ENCODE measurements at places on chromosomes 1 and 21.

- DNase-seq: no peak
Observed at GRCh38 chr1:30726236-30726635, 2.9 kb upstream of the MATN1 start.

GRCh38 chr1:168561989-168562388, 14.4 kb upstream of the XCL1 start:
- DNase-seq: no peak

DNA sequence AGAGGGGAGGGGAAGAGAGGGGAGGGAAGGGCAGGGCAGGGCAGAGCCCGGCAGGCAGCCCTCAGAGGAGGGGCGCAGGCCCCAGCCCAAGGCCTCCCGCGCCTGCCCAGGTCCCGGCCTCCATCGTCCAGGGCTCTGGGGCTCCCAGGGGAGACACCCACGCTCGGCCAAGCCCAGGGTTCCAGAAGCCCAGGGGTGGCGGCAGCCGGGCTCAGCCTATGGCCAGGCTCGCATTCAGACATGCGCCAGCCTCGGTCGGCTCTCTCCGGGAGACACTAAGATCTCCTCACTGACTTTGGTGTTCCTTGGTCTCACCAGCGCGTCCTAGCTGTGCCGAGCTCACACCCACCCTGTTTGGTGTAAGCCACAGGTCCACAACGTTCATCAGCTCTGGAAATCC, 7.1 kb upstream of the ANKRD65 start:
- DNase-seq: no peak

DNA sequence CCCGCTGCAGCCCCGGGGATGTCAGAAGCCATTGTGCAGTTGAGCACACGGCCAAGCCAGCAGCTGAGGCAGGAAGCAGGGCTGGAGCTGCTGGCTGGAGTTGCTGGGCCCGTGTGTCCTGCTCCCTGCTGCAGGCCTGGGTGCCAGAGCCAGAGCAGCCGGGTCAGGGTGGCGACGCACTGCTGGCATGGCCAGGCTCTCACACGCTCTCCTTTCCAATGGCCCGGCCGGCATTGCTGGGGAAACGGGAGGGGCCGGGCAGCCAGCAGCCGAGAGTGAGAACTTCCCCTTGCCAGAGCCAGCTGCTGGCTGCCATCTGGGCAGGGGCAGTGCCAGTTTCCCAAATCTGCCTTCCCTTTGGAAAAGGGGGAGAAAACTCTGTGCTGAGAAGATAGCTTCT, 82.4 kb upstream of the PROX1 start:
- no peak for DNase-seq

DNA sequence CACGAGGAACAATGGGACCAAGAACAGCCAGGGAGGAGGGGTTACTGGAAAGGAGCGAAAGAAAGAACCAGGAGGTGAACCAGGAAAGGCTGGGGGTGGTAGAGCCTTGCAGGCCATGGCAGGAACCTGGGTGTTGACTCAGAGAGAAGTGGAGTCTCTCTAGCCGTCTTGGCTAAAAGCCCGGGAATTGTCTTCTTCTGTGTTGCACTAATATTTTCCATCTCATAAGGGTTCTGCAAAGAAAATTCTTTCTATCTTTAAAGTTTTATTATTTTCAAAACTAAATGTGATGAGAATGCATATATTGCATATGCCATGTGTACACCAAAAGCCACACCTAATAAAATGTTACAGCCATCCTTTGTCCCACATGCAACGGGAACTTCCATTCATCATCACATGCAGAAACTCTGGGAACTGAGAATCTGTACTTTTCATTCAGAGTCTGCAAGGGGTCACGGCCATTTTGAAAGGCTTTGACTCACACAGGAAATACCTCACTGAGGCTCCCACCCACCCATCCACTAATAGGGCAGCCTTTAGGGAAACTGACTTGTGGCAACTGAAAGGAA, 38.0 kb downstream of the ERG start:
- DNase-seq: no peak

- DNase-seq: peak; percentile 99
Observed at GRCh38 chr1:112395821-112396652, at the start of gene CTTNBP2NL. Gene CTTNBP2NL, plus strand, starts transcription at chr1:112396214. Its CDS starts 19,952 bp downstream, at chr1:112416166.

DNA sequence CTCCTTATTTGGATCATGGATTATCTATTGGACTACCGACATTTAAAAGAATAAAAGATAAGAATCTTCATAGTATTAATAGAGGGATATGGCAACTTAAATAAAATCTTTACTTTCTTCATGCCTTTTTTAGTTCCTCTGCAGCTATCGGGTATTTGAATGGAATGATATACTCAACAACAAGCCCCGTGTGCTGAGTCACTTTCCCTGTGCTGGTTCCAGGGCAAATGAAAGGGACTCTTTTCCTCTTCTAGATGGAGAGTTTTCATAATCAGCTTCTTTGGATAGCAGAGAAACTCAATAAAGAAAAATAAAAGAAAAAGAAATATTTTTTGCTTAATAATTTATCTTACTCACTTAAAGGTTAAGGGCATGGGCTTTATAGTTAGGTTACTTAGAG, 213.7 kb downstream of the LRRC40 start:
- peak; percentile 45 for DNase-seq

DNA sequence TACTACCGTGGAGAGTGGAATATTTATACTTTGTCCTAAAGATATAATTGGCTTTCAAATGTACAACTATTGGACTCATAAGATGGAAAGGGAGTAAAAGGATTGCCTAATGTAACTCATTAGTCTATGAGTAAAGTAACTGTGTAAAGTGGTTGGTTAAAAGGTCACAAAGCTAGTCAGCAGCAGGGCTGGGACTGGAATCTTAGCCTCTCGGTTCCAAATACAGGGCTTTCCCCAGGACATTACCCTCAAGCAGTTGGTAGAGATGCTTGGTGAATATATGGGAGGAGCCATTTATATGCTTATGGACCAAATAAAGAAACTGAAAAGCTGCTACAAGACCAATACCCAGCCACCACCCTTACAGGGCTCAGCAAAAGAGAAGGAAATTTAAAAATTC, 283.7 kb downstream of the HLX start:
- DNase-seq: peak; percentile 18

GRCh38 chr1:15282038-15282437, 35.0 kb downstream of the FHAD1 start:
- DNase-seq: no peak

DNA sequence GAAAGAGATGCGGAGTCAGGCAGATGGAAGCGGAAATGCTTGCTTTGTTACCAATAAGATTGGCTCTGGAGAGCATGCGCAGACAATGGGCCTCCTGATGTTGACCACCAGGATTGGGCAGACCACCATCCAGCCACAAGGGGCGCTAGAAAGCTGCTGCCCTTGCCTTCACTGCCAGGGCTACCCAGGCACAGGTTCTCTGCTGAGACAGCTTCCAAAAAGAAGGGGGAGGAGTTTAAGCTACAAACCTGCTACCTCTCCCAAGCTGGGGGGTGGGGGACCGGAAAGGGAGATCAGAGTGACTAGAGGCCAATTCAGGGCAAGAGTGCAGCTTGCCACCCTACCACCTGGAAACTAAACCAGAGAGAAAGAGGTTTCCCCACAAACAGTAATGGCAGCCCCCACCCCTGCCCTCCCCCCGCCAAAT, 369.7 kb downstream of the RRAGC start:
- peak; percentile 2 for DNase-seq

DNA sequence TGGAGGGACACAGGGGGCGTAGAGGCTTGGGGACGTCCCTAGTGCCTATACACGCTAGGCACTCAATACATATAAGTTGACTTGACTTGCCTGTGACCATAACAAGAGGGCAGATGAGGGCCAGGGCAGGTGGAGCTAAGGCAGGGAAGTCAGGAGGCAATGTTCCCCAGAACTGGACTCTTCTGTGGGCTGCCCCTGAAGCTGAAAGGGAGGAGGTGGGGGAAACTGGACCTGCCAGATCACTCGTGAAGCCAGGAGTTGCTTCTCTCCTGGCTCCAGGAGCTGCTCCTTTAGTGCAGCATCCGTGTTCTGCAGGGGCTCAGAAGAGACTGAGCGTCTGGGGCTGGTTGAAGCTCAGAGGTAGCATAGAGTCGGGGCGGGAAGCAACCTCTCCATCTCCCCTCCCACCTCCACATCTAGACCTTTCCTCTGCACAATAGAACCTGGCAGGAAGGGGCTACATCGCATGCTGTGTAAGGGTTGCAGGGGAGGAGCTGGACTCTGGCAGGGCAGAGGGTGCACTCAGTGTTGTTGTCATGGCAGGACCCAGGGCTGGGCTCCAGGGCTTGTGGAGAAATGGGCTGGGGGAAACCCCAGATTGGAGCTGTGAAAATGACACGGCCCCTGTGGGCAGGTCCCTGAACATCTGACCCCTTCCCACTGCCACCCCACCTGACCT, 2.9 kb upstream of the SEMA4A start:
- DNase-seq: no peak

DNA sequence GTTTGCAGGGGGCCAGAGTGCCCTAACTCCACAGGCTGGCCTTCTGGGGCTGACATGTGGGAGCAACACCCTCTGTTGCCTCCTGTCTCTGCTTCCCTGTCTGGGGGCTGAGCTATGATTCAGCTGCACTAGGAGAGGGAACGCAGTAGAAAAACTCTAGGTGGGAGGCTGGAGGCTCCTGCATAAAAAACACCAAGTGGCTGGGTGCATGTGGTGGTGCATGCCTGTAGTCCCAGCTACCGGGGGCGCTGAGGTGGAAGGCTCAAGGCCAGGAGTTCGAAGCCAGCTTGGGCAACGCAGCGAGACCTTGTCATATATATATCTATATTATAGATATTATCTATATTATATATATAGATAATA, 5.6 kb downstream of the KIF17 start:
- no peak for DNase-seq

GRCh38 chr1:162055062-162055461, 14.4 kb upstream of the NOS1AP start:
- DNase-seq: peak; percentile 93
